ENCODE measurements at places on chromosomes 5 and 9. TPM values are rescaled to one million over a fixed set of nuclear protein-coding genes. Genes with fewer than 3 reads are reported as not detected.

DNA sequence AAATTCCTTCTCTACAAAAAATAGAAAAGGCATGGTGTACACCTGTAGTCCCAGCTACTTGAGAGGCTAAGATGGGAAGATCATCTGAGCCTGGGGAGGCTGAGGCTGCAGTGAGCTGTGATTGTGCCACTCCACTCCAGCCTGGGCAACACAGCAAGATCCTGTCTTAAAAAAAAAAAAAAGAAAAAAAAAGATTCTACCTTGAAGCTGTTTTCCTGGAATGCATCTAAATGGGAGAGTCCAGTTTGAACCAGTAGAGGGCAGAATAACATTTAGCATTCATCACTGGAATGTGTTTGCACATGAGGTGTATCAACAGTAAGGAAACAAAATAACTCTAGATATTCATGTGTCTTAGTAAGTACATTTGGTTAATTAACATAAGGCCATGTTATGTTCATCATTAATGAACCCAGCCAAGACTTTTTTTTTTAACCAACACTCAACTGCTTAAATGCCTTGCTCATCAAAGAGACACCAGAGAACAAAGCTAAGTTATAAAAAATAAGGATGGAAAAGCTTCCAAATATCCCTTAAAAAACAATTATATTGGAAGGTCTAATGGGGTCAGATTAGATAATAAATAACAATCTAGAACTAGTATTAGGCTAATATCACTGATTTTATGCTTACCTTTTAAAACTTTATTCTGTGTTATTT, 16.1 kb downstream of the IFNE start:
- H3K4me3 ChIP-seq = no peak overlapping the region
- no peak overlapping the region for H3K27ac ChIP-seq
- no peaks in the 10 kb centered on the region for H3K27me3 ChIP-seq
- H3K36me3 ChIP-seq = no peaks in the 10 kb centered on the region

DNA sequence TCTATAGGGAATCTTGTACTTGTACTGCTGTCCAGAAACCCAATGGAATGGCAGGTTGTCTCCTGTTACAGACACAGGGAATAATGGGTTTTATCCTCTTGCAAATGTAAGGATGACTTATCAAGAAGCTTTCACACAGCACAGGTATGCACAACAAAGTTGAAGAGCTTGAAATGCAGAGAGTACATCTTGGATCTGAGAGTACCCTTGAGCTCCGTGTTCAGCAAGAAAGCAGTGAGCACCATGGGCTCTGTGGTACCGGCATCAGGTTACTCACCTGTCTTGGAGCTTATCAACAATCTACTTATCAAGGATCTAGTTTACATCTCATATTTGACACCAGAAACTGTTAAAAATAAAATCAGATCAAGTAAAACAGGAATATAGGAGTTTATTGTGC, 22.0 kb upstream of the EMB start:
- no peaks in the 10 kb centered on the region for H3K27me3 ChIP-seq
- H3K27ac ChIP-seq = no peak overlapping the region
- no peaks in the 10 kb centered on the region for H3K36me3 ChIP-seq
- no peaks in the 10 kb centered on the region for H3K4me1 ChIP-seq
- no peak overlapping the region for H3K4me3 ChIP-seq

Gene HTR1A
- not detected for total RNA-seq

- no peak overlapping the region for H3K27ac ChIP-seq
- peaks cover 15% of the 10 kb centered on the region for H3K4me1 ChIP-seq
- H3K4me3 ChIP-seq = no peak overlapping the region
- H3K27me3 ChIP-seq = no peaks in the 10 kb centered on the region
These were observed 5.7 kb downstream of the GFM2 start for GRCh38 chr5:74761241-74761640.

DNA sequence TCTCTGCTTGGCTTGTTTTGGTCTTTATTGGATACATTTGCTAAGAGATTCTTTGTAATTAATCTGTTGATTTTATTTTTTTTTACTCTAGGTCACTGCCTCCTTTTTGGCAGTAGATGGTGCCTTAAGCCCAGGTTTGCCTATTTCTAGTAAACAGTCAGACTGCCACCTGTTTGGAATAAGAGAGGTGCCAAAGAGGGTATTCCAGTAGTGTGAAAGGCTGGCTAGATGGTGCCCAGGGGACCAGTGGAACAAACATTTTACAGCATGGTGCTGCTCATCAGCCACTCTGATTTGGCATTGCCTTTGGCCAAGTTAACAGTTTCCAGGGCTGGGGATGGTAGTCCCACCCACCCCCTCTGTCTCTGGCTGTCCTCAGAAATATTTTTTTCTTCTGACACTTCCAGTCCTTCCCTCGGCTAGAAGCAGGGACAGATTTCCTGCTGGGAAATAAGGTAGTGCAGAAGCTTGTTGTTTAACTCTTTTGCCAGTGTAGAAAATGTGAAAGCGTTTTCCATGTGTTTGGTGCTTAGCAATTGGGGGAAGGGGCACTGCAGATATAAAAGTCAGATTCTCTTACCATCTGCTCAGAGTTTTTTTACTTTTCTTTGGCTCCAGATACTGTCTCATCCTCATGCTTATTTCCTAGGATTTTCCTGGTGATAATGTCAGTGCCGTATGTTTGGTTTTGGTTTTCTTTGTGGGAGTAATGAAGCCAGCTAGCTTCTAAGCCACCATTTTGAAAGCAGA, 36.6 kb upstream of the FBXL7 start:
- no peaks in the 10 kb centered on the region for H3K36me3 ChIP-seq
- no peaks in the 10 kb centered on the region for H3K27me3 ChIP-seq
- H3K27ac ChIP-seq = no peak overlapping the region
- no peaks in the 10 kb centered on the region for H3K4me1 ChIP-seq
- no peak for DNase-seq
- no peak overlapping the region for H3K4me3 ChIP-seq

Gene CAVIN4
- 0.08 TPM for total RNA-seq

DNA sequence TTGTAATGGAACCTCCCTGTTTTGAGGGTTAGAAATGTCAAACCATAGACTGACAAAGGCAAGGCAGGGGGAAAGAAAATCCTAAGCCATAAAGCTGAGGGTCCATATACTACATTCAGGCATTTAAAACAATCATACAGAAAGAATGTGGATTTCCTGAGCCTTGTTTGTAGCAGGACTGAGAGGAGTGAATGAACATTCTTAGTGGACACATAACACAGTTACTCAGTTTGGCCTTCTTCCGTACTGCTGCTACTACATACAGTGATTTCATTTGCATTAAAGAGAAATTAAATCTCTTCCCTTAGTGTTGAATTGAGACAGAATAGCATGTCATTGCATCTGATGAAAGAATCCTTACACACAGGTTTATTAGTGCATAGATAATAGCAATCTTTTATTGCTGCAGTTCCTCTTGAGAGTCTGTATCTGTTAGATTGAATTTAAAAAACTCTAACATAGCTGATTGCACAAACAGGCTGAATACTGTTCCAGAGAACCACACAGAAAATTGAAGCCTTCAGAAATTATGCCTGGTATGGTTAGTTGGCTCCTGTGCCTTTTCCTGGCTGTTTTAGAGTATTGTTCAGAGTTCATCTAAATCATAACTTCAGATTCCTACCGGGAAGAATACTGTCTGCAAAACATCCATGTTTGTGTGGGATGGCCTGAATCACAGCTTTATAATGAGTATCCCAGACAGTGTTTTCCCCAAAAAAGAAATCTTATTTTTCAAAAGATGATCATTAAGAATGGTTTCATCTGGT, 2.0 kb upstream of the MTX3 start:
- peaks cover 3% of the 10 kb centered on the region for H3K4me1 ChIP-seq
- no peak overlapping the region for H3K27ac ChIP-seq
- H3K4me3 ChIP-seq = no peak overlapping the region
- peaks cover 3% of the 10 kb centered on the region for H3K27me3 ChIP-seq
- H3K36me3 ChIP-seq = peaks cover 4% of the 10 kb centered on the region
- DNase-seq = no peak

DNA sequence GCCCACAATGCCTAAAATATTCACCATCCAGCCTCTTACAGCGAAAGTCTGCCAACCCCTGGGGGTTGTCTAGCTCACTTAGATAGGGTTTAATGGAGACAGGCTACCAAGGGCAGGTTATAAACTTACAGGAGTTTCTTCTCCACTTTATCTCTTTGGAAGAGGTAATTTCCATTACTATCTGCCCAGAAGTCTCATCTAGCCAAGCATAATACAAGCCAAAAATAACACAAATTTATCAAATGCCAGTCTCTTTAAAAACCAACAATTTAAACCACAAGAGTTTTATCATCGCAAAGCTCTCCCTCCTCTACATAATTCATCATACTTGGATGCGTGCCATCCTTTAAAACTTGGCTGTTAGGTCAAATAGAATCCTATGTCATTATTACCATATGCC, 6.2 kb downstream of the RBM22 start:
- H3K27ac ChIP-seq = no peak overlapping the region
- peaks cover 5% of the 10 kb centered on the region for H3K4me1 ChIP-seq
- H3K27me3 ChIP-seq = no peaks in the 10 kb centered on the region
- H3K36me3 ChIP-seq = peaks cover 78% of the 10 kb centered on the region

DNA sequence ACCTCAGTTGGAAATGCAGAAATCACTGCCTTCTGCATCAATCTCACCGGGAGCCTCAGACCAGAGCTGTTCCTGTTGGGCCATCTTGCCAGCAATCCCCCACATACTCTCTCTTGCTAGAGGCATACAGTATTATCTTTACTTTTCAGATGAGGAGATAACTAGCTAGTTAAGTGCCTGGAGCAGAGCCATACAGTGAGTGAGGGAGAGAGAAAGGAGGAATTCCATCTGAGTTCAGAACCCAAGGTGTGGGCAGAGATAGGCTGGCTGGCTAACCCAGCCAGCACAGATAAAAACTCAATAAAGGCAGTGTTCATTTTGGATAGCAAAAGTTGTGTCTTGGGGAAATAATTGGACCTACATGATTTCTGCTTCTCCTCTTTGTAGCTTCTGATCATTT, 268.0 kb upstream of the KIF2A start:
- H3K36me3 ChIP-seq = no peaks in the 10 kb centered on the region
- no peaks in the 10 kb centered on the region for H3K27me3 ChIP-seq
- no peak overlapping the region for H3K27ac ChIP-seq

- no peaks in the 10 kb centered on the region for H3K36me3 ChIP-seq
- peaks cover 2% of the 10 kb centered on the region for H3K27me3 ChIP-seq
- H3K4me3 ChIP-seq = no peak overlapping the region
- H3K4me1 ChIP-seq = peaks cover 4% of the 10 kb centered on the region
These were observed 2.9 kb downstream of the CDKN2A start for GRCh38 chr9:21991072-21991959.

- no peak for DNase-seq
- no peaks in the 10 kb centered on the region for H3K4me1 ChIP-seq
- no peaks in the 10 kb centered on the region for H3K27me3 ChIP-seq
These were observed 280.7 kb downstream of the RFX3 start for GRCh38 chr9:3244963-3245653.

- H3K27ac ChIP-seq = no peak overlapping the region
- H3K36me3 ChIP-seq = no peaks in the 10 kb centered on the region
- no peak overlapping the region for H3K4me3 ChIP-seq
- no peaks in the 10 kb centered on the region for H3K27me3 ChIP-seq
These were observed 48.2 kb upstream of the ANGPTL2 start for GRCh38 chr9:127170652-127171051.

DNA sequence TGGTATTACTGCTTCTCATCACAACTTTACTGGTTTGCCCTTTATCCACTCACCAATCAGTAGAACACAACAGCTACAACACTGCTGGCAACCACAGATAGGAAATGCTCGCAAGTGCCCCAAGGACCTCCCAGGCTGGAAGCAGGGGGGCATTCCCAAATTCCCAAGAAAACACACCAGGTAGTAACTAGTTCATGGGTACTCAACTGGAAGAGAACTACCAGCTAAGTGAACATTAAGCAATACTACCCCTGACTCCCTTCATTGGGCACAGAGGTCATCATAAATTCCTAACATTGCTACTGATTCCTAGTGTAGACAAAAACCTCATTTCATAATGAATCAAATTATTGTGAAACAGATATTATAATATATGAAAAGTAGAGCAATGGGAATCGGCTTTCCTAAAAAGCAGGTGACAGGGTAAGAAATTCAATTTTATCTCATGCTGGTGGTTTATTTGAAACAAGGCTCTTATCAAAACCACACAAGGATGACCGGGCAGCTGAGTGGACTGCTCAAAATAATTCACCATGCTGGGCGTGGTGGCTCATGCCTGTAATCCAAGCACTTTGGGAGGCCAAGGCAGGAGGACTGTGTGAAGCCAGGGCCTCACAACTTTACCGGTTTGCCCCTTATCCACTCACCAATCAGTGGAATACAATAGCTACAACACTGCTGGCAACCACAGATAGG, 81.6 kb downstream of the TLE1 start:
- H3K4me3 ChIP-seq = no peak overlapping the region
- no peaks in the 10 kb centered on the region for H3K4me1 ChIP-seq
- H3K36me3 ChIP-seq = peaks cover 65% of the 10 kb centered on the region
- no peaks in the 10 kb centered on the region for H3K27me3 ChIP-seq

DNA sequence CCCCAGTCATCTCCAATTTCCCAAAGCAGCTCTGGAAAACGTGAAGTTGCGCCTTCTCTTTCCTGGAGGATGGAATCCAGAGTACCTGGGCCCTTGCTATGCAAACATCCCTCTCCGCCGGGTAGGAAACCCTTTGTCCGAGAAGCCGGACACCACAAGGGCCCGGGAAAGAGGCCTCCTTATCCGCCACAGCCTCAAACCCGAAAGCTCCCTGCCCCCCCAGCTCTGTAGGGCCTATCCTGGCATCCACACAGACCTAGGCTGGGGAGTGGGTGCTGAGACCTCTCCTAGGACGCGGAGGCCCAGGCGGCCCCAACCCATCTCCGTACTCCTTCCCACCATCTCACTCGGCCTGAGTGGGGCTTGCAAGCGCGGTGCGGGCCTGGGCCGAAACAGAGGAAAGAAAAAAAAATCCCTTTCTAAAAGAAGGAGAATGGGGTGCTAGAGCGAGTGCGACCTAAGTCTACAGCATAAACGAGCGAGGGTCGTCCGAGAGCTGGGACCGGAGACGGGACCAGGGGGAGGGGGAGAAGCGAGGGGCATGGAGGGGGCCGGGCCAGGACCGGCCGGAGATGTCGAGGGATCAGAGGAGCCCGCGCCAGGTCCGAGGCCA, 624 bp downstream of the FBXW11 start:
- DNase-seq = peak; percentile 63
- H3K27ac ChIP-seq = peak overlapping the region; percentile 99
- peaks cover 18% of the 10 kb centered on the region for H3K4me1 ChIP-seq
- peak overlapping the region; percentile 91 for H3K4me3 ChIP-seq

GRCh38 chr9:69035438-69036308, at the start of gene FXN:
TSS of gene FXN (plus strand) at chr9:69035752. CDS start at chr9:69035783, 31 bp downstream.
- H3K27me3 ChIP-seq = no peaks in the 10 kb centered on the region
- peak within 1 kb of the TSS; percentile 93 for H3K27ac ChIP-seq
- H3K36me3 ChIP-seq = no peaks in the 10 kb centered on the region

DNA sequence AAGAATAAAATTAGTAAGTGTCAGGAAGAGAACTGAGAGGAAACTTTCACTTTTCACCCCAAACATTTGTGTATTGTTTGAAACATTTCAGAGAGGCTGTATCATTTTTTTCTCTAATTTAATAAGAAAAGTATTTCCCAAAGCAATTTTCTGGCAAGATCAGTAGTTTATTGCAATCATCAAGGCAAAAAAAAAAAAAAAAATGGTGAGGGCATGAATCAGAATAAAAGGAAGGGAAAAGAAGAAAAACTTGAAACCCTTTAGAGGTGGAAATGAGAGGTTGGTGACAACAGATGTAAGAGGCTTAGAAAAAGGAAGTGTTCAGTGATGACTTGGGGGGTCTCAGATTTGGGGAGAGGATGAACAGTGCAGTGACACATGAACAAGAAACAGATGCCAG, 13.3 kb downstream of the SHC3 start:
- H3K4me3 ChIP-seq = no peak overlapping the region
- no peak for DNase-seq
- H3K36me3 ChIP-seq = no peaks in the 10 kb centered on the region
- no peaks in the 10 kb centered on the region for H3K27me3 ChIP-seq
- no peak overlapping the region for H3K27ac ChIP-seq
